ENCODE measurements at places on chromosomes 3 and 15.

- peak; percentile 52 for DNase-seq
These were observed 159.1 kb upstream of the EOMES start for GRCh38 chr3:27880969-27881892.

- DNase-seq: peak; percentile 39
These were observed 12.8 kb upstream of the SETMAR start for GRCh38 chr3:4290272-4290893.

GRCh38 chr3:195698325-195698646 is 22.5 kb upstream of the MUC20 start:
- no peak for DNase-seq

- no peak for DNase-seq
These were observed 79.2 kb downstream of the SRGAP3 start for GRCh38 chr3:9169956-9170850.
